Mononuclear cell (primary cell): ENCODE measurements at places on chromosomes 6 and 20. TPM values are rescaled to one million over a fixed set of nuclear protein-coding genes. Genes with fewer than 3 reads are reported as not detected.

Gene EPPIN
- total RNA-seq: not detected

Gene DDO
- total RNA-seq: 0.52 TPM

Gene MAPK13
- total RNA-seq: 16.9 TPM

Gene B4GALT5
- total RNA-seq: 16.0 TPM

Gene SSTR4
- not detected for total RNA-seq

Gene SRSF12
- total RNA-seq: not detected

Gene GRM1
- total RNA-seq: not detected
